Tibial nerve (tissue), 4 donors: ENCODE measurements at places on chromosomes 4 and X.

- DNase-seq = no peak
Observed at GRCh38 chr4:5126857-5127256, 75.6 kb downstream of the STK32B start.

- no peak for DNase-seq
Observed at GRCh38 chrX:49991758-49992157, 69.4 kb downstream of the CLCN5 start.

- no peak for DNase-seq
Observed at GRCh38 chr4:7725951-7726350, 213.7 kb downstream of the AFAP1 start.

DNA sequence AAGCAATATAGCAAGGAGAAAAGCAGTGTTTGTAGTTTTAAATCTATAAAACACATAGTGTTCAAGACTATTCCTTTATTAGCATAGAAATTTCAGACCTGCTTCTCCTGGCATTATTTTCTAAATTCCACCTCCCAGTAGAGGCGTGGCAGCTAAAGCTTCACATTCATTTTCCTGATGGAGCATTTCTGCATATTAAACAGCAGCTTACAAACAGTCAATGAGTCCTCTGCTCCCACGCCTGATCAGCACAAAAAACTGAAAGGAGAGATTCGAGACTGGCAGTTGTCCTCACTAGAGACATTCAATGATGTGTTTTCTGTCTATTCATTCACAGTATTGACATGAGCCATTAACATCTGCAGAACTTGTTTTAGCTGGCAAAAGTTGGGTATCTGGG lies 61.4 kb downstream of the SHISA3 start:
- no peak for DNase-seq

- no peak for DNase-seq
Observed at GRCh38 chr4:104413487-104413886, 81.2 kb downstream of the CXXC4 start.

DNA sequence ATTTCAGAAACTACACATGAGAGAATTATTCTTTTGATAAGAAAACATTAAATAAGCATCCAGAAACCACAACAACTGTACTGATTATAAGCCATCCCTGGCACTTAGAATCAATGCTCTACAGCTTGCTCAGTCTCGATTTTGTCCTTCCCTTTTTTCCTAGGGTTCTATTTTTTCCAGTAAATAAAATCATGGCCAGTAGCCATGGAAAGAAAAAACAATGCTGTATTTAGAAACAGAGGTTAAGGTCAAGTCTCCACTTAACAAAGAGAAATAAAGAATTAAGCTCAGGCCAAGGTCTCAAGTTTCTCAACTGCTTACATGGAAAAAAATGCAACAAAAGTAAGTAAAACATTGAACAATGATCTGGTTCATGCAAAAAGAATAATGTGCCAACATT lies 38.7 kb upstream of the GRID2 start:
- DNase-seq = no peak
